PC-3 (cell line): ENCODE measurements at places on chromosomes 2 and 18. TPM values are rescaled to one million over a fixed set of nuclear protein-coding genes. Genes with fewer than 3 reads are reported as not detected.
A peak's percentile ranks its signal among the peaks of the same experiment; 100 is the strongest.

Gene KCNS3
- 5.8 and 7.9 TPM in 2 replicates for total RNA-seq

Gene UGT1A3
- not detected in 2 replicates for total RNA-seq

Gene CLEC4F
- not detected in 2 replicates for total RNA-seq

GRCh38 chr2:85735691-85736090 is 18.1 kb upstream of the ATOH8 start:
- no peaks in the 10 kb centered on the region for H3K27me3 ChIP-seq
- no peak overlapping the region for H3K27ac ChIP-seq
- no peaks in the 10 kb centered on the region for H3K36me3 ChIP-seq
- no peak overlapping the region for H3K4me3 ChIP-seq
- H3K4me1 ChIP-seq: no peaks in the 10 kb centered on the region

DNA sequence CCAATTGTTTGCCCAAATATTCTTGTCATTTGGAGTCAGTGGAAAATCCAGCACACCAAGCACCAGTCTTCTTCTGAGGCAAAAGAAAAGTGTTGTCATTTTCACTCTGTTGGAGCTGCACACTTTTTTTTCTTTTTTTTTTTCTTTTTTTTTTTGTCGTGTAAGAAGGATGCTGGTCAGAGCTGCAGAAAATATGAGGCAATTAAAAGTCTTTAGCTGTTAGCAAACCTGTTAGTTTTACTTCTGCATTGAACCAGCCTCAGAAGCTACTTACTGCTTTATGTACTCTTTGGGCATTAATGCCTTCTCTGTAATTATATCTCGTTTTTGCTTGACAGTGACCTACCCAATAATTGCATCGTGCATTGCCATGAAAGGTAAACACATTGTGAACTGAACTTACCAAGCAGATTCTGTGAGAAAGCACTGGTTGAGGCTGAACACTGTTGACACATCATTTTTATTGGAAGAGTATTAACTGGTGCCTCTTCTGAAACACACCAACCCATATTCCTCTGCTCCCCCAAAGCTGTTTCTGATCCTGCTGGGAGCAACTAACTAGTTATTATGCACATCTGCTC is 165.4 kb downstream of the CAPN13 start:
- no peak overlapping the region for H3K4me3 ChIP-seq
- H3K27ac ChIP-seq: no peak overlapping the region
- H3K36me3 ChIP-seq: peaks cover 4% of the 10 kb centered on the region; the same call in 1 of the 2 replicates
- H3K27me3 ChIP-seq: no peaks in the 10 kb centered on the region
- H3K4me1 ChIP-seq: no peaks in the 10 kb centered on the region

- no peaks in the 10 kb centered on the region for H3K27me3 ChIP-seq
- H3K27ac ChIP-seq: 0 out of 2 replicates have a peak overlapping the region, but pooled peaks have one; percentile 6
- H3K36me3 ChIP-seq: no peaks in the 10 kb centered on the region
- peak; percentile 64 for DNase-seq
- H3K4me1 ChIP-seq: peaks cover 22% of the 10 kb centered on the region
Measured at GRCh38 chr2:145110668-145111356, 590.9 kb upstream of the ZEB2 start.

DNA sequence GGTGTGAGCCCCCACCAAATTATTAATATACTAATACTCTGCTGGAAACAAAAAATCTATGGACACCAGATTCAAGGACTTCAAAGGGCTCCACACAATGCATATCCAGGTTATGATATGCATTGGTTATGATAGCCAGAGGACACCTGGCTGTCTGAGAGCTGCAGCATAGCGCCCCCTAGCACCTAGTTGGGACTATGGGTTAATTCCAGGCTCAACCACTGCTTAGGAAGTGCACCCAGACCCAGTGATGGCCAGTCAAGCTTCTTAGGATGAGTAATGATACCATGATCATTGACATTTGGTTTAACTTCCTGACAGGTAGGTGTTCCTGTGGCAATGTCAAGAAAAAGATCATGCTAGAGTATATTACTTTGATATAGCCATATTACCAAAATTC is 3.8 kb upstream of the FRZB start:
- H3K4me3 ChIP-seq: no peak overlapping the region
- H3K4me1 ChIP-seq: no peaks in the 10 kb centered on the region
- peak; percentile 38 for DNase-seq

GRCh38 chr2:220445429-220446105 is 818.1 kb downstream of the SLC4A3 start:
- peak; percentile 7 for DNase-seq
- no peak overlapping the region for H3K27ac ChIP-seq
- no peaks in the 10 kb centered on the region for H3K27me3 ChIP-seq
- H3K36me3 ChIP-seq: no peaks in the 10 kb centered on the region

DNA sequence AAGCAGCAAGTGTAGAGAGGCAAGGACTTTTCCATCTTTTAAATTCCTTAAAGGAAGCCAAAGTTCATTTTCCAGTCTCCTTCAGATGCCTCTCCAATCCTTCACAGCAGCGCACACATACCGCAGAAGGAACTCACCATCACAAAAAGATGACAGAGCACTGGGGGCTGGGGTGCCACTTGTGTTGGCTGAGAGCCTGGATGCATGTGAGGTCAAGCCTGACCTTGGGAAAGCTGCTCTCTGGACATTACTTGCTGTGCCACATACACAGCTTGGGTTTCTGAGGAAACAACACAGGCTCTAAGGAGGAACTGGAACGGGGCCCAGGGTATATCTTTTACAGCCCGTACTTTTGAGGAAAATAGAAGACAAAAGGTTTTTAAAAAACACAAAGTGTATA is 364.3 kb upstream of the MEX3C start:
- no peaks in the 10 kb centered on the region for H3K27me3 ChIP-seq
- DNase-seq: no peak
- no peaks in the 10 kb centered on the region for H3K36me3 ChIP-seq
- H3K4me1 ChIP-seq: no peaks in the 10 kb centered on the region
- H3K27ac ChIP-seq: no peak overlapping the region
- no peak overlapping the region for H3K4me3 ChIP-seq

- no peaks in the 10 kb centered on the region for H3K27me3 ChIP-seq
- no peak overlapping the region for H3K4me3 ChIP-seq
- no peak for DNase-seq
Measured at GRCh38 chr2:115386465-115386864, 944.0 kb downstream of the DPP10 start.

DNA sequence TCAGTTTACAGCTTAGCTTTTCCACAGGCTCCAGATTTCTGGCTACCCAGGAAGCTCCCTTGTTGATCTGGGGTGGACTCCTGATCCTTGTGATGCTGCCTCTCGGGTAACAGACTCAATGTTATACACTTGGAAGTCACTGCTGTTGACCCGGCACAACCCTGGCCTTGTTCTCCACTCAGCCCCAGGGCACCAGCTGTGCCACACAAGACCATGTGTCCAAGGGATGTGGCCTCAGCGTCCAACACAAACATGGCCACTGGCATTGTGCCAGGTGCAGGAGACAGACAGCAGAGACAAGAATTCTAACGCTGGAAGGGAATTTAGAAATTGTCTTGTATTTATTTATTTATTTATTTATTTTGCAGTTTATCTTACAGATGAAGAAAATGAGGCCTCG is 39.0 kb upstream of the PPP4R1 start:
- no peaks in the 10 kb centered on the region for H3K36me3 ChIP-seq
- DNase-seq: peak; percentile 55
- H3K27ac ChIP-seq: peak overlapping the region; percentile 98
- no peak overlapping the region for H3K4me3 ChIP-seq
- H3K4me1 ChIP-seq: peaks cover 46% of the 10 kb centered on the region
- no peaks in the 10 kb centered on the region for H3K27me3 ChIP-seq

- DNase-seq: no peak
- peaks cover 7% of the 10 kb centered on the region for H3K4me1 ChIP-seq
- H3K27ac ChIP-seq: no peak overlapping the region
- H3K36me3 ChIP-seq: no peaks in the 10 kb centered on the region
- no peak overlapping the region for H3K4me3 ChIP-seq
Measured at GRCh38 chr2:128522829-128523228, 204.2 kb upstream of the HS6ST1 start.
